ENCODE measurements at places on chromosomes 6 and 20.

GRCh38 chr6:53692172-53692571 is 26.6 kb upstream of the KLHL31 start:
- DNase-seq = no peak

DNA sequence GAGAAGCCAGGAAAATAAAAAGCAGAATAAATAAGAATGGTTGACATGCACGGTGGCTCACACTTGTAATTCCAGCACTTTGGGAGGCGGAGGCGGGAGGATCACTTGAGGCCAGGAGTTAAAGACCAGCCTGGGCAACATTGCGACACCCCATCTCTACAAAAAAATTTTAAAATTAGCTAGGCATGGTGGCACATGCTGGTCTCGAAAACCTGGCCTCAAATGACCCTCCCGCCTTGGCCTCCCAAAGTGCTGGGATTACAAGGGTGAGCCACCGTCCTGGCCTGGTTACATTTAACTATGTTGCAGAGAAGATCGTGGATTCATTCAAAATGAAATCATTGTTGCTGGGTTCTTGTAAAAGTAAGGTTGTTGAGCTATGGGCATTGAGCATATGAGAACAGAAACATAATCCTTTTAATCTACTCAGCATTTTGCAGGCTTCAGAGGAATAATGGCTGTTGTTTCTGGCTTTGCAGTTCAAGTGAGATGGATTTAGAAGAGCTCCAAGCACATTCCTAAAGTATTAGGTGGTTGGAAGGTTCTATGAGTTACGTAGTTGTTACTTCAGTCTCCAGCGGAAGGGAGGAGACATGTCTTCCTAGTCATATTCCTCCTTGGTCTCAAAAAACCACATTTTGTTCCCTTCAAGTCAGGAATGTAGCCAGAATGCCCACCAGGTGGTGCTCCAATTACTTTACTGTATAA is 45.6 kb upstream of the RAB23 start:
- peak; percentile 4 for DNase-seq

GRCh38 chr20:47774131-47774777 is 11.0 kb downstream of the SULF2 start:
- no peak for DNase-seq

GRCh38 chr6:81774542-81774941 is 22.1 kb upstream of the TENT5A start:
- DNase-seq = no peak

GRCh38 chr6:95231416-95231815 is 345.9 kb upstream of the MANEA start:
- DNase-seq = no peak

- DNase-seq = no peak
These were observed 58.3 kb downstream of the MAFB start for GRCh38 chr20:40630713-40631112.

GRCh38 chr6:134846031-134846430 is 103.9 kb downstream of the ALDH8A1 start:
- no peak for DNase-seq

DNA sequence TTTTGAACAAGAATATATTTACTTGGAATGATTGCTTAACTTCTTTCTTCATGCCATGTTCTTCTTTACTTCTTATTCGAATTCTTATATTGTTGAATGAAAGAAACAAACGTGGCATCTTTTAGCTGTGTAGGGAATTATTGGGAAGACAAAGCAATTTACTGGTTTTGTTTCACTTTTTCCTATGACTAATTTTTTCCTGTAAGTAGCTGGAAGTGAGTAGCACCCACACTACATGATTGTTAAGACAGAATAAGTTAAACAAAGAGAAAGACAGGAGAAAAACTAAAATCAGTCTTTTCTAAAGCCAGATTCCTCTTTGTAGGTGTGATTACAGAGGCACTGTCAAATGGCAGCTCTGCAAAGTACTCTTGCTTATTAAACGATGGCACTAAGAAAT is 593.4 kb downstream of the EYS start:
- DNase-seq = no peak

DNA sequence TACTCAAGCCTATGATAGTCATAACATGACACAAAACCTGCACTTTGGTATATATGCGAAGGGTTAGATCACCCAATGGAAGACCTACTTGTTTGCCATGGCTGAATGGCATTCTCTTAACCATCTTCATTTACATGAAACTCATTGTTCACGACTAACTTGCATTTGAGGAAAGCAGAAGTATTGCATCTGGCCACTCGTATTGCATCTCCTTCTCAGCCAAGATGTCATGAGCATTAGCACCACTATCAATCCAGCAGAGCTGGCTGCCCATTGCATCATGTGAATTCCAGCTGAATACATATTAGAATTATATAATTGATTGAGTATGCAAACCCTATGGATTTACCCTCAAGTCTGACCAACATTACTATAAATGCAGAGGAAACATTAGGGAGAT is 390.2 kb downstream of the LAMA2 start:
- no peak for DNase-seq

- DNase-seq = no peak
These were observed 97.4 kb downstream of the SASH1 start for GRCh38 chr6:148440016-148440415.

GRCh38 chr6:26476896-26477295 is 19.1 kb downstream of the BTN2A1 start:
- DNase-seq = no peak

- no peak for DNase-seq
These were observed 369.4 kb upstream of the CITED2 start for GRCh38 chr6:139743664-139744437.

DNA sequence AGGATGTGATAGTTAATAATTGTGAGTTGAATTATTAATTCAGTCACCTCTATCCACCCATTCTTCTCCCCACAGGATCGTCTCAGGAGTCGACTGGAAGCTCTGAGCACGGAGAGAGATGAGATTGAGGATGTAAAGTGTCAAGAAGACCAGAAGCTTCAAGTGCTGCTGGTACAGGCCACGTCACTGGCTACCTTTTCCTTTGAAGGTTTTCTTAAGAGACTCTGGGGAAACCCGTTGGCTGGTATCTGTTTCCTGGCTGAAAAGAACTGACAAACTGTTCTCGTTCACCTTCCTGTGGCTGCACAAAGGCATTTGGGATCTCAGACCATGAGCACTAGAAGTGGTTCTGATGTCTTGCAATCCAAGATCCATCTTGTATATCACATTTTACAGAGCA is 3.8 kb downstream of the TRIM15 start:
- DNase-seq = no peak

GRCh38 chr6:15547400-15547799 is 115.4 kb downstream of the DTNBP1 start:
- no peak for DNase-seq

- DNase-seq = no peak
These were observed 285.7 kb downstream of the BTBD9 start for GRCh38 chr6:38354037-38354381.

DNA sequence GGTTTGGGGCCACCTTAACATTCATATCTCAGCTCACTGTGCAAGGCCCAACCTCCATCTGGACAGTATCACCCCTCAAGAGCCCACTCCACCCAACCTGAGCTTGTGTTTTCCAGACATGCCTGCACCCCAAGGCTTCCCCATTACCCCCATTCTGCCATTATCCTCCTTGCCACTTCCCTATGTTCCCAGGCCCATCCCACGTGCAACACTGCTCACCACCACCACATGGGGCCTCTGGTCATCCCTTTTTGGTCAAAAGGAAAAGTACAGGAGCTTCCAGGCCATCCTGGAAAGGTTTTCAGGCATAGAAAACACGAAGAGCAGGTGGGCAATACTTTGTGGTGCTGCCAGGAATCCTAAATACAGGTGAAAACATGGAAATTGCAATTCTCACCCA is 140.3 kb downstream of the SYNDIG1 start:
- no peak for DNase-seq

DNA sequence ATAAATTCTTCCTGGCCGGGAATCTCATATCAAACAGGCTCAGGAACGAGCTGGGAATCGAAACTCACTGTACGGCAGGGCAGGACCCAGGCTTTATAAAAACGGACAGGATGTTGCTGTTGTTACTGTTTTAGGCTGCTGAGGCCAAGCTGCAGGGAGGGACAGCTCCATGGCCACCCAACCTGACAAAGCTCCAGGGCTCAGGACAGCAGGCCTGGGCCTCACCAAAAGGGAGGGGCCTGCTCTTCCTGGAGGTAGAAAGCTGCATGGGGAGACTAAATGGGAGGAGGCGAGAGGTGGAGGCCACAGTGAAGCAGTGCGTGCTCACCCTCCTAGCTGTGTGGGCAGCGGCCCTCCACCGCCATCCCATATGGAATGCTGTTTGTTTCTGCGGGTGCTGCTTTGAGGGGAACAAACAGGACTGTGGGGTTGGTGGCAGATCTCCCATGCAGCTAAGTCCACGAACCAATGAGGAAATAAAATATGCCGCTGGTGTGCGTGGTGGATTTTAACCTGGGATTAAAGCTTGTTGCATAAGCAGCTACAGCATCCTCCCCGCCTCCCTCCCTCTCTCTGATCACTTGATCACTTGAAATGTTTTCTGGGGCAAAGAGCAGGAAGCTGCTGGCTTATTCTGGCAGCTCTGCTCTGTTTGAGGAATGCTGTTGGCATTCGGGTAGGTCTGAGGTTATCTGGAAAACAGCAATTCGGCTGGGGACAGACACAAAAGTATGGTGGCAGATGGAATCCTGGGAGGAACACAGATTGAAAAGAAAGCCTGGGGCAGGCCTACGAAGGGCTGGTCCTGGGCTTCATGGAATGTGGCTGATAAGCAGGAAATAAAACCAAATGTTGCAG is 2.4 kb upstream of the ZMYND8 start:
- no peak for DNase-seq

GRCh38 chr20:3744806-3745685 is 12.6 kb downstream of the HSPA12B start:
- peak; percentile 74 for DNase-seq

- no peak for DNase-seq
These were observed 7.0 kb downstream of the BPIFB2 start for GRCh38 chr20:33014336-33015113.

DNA sequence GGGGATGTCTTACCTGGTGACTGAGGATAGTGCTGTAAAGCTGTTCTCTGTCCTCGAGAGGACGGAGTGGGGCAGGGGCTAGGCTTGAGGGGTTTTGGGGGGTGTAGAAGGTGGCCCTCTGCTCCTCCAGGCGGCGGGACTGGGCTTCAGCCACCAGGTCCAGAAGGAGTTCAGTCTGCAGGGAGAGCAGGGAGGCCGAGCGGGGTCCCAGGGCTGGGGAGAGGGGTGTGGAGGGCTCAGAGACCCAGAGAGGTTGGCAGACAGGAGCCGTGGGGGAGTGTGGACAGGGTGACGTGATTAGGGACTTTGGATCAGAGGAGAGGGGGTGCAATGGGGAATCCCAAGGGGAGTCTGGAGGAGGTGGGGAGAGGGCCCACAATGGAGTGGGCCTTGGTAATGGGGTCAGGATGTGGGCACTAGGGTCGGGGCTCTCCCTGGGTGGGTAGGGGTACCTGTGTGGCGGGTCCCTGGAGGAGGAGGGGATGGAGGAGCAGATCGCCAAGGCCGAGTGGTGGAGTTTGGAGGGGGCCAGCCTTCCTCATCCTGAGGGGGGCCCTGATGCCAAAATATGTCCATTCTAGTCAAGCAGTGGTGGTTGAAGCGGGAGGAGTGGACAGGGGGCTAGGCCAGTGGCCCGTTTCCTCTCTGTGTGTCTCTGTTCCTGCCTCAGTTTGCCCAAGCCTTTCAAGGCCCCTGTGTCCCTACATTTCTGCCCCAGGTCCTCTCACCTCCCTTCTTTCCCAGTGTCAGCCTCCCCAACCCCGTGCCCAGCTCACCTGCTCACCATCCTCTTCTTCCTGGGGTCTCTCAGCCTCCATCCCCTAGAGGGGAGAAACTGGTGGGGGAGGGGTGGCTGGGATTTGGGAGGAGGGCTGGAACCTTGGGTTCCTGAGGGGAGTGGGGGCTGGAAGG is 491 bp downstream of the GPSM3 start:
- peak; percentile 15 for DNase-seq

DNA sequence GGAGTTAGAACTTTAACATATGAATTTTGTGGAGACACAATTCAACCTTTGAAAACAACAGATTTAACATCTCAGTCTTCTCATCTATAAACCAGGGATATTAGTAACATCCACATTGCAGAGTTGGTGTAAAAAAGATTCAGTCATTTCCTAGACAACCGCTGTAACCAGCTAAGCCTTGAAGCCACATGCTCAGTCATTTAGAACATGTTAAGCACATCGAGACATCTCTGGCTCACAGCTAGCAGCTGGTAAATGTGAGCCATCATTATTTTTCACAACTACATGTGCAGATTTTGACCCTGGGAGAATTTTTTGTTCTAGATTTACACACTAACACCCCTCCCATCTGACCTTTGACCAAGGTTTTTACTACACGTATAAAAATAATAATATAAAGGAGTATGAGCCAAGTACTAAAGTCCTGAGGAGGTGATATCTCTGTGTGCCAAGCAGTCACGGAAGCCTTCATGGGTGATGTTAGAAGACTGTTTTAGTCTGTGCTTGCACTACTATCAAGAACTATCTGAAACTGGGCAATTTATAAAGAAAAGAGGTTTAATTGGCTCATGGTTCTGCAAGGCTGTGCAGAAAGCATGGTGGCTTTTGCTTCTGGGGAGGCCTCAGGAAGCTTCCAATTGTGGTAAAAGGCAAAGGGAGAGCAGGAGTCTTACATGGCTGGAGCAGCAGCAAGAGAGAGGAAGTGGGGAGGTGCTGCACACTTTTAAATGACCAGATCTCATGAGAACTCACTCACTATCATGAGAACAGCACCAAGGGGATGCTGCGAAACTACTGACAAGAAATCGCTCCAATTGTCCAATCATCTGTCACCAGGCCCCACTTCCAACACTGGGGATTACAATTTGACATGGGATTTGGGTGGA is 48.7 kb upstream of the IL20RA start:
- DNase-seq = no peak
